ENCODE measurements at places on chromosomes 1 and 21.

GRCh38 chr21:34276711-34277425 is 86.9 kb upstream of the KCNE2 start:
- no peak for DNase-seq

- DNase-seq: no peak
These were observed 94.1 kb downstream of the PCBP3 start for GRCh38 chr21:45737485-45738166.

DNA sequence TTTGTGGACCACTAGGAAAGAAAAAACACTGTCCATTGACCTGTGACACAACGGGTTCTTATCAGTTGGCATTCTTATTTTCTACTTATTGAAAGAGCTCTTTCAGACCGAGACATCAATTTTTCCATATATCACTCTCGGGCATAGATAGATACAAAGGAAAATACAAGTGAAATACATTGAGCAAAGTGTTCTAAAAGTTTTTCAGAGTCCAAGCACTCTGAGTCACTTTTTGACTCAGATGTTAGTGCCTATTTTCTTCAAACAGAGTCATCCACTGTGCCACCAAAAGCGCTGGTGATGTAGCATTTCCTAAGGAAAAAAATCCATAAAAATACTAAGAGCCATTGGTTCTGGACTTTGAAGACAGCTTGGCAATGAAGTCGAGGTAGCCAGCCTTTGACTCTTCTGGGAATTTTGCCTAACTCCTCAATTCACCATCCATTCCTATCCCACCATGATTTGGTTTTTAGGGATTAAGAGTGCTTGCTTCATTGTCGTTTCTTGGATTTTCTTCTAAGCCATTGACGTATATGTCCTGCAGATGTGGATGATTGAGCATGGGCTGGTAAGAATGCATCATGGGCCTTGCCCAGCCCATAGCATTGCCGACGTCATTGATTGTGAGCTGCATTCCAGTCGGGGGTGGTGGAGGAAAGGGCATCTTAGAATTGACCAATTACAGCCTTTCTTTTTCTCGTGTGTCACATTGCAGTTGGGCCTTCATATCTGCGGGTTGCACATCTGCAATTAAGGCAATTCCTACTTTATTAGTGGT is 10.6 kb downstream of the GALNT2 start:
- DNase-seq: no peak

DNA sequence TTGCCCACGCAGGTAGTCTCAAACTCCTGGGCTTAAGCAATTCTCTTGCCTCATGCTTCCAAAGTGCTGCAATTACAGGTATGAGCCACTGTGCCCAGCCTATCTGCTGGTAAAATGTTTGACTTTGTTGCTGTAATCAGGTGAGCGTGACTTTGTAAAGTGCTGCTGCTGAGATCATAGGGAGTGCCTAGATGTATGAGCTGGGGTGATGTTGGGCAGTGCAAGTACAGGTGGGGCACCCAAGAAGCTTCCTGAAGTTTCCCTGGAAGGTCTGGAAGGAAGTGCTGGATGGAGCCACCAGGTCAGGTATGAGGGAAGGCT is 43.1 kb downstream of the KIF21B start:
- no peak for DNase-seq

- no peak for DNase-seq
These were observed 482.8 kb downstream of the DISC1 start for GRCh38 chr1:232109391-232109790.

- DNase-seq: no peak
These were observed 893 bp upstream of the CFAP45 start for GRCh38 chr1:159900755-159901360.

- DNase-seq: peak; percentile 7
These were observed 105.5 kb upstream of the S1PR1 start for GRCh38 chr1:101131239-101131843.

- no peak for DNase-seq
These were observed 69.4 kb downstream of the MEGF6 start for GRCh38 chr1:3541936-3542335.

GRCh38 chr1:151807131-151807530 is 1.9 kb upstream of the LINGO4 start:
- DNase-seq: no peak

- peak; percentile 46 for DNase-seq
These were observed 16.0 kb upstream of the EPS15 start for GRCh38 chr1:51535006-51535592.

DNA sequence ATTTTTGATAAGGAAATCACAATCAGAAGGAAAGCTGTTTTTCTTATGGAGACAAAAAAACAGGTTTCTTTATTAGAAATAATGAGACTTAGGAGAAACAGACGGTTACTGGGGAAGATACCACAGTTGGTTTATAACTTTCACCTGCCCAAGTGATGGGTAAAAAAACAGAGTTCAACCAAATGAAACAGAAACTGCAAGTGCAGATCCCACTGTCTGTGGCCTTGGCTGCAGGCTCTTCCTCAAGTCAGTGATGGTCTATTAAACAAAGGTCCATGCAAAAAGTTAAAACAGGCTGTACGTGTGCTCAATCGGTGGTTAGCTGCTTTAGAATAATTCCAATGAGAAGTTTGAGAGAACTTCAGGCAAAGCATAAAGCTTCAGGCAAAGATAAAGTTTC is 112.1 kb upstream of the NEGR1 start:
- DNase-seq: no peak

GRCh38 chr21:31889460-31889859 is 16.6 kb downstream of the HUNK start:
- no peak for DNase-seq
